ENCODE measurements at places on chromosomes 4 and X.

GRCh38 chr4:38738940-38739803 is 43.6 kb downstream of the TLR10 start:
- no peak for DNase-seq

- DNase-seq = no peak
Measured at GRCh38 chr4:127545271-127545670, 87.5 kb upstream of the INTU start.

DNA sequence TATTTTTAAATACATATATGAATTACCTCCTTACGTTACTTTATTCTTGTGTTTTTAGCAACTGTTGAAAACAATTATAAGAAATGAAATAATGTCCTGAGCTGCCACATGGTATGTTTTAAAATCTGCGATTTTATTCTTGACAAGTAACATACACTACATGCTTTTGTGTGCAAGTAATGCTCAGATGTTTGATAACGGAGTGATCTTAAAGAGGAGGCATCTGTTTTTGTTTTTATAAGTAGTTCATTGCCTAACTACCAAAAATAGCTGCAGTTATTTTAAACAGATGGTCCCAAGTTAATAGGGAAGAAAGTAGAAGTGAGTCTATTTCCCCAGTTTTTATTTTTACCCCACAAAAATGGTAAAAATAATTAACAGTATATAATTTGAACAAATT is 55.2 kb downstream of the GAB1 start:
- DNase-seq = peak; percentile 70

DNA sequence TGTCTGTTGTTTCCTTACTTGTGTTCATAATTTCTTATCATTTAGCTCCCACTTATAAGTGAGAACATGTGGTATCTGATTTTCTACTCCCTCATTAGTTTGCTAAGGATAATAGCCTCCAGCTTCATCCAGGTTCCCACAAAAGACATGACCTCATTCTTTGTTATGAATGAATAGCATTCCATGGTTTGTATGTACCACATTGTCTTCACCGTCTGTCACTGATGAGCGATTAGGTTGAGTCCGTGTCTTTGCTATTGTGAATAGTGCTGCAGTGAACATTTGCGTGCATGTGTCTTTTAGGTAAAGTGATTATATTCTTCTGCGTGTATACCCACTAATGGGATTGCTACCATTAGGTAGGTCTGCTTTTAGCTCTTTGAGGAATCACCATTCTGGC is 624.3 kb upstream of the EPHA5 start:
- no peak for DNase-seq

GRCh38 chr4:39279416-39279815 is 86.7 kb downstream of the RFC1 start:
- no peak for DNase-seq

DNA sequence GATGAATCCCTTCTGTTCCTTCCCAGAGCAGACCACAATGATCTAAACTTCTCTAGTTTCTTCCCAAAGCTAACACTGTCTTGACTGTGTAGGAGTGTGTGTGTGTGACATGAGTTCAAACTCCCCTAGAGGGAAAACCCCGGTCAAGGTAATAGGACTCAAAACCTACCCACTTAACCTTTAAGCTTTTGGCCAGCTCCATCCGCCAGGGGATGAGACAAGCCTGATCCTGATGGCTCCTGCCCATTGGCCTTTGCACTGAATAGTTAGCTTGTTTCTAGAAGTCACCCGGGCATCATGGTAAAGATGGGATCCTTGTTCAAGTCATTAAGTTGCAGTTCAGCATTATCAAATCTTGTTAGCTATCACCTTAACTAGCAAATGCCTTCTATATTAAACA is 738.4 kb downstream of the RPA4 start:
- no peak for DNase-seq
